Activated naive CD4-positive, alpha-beta T cell treated with anti-CD3 and anti-CD28 coated beads, Interleukin-2, amount 10 ng/mL, durations not matched to agents 7 days and 5 days (primary cell): ENCODE measurements at places on chromosomes 5 and 9.

DNA sequence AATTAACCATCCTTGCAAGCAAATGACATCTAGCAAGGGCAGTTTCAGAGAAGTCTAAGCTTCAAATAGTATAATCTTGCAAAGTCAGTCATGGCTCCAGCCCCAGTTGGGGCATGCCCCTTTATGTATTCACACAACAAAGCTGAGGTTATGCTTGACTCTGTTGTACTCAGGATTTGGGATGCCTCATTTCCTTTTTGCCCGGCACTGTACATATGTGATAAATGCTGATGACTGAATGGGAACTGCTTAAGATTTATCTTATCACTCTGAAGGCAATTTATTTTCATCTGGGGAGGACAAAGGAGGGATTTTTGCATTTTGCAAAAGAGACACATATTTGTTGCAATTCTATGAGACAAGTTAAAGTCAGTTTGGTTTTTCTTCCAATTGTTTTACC lies 219.2 kb downstream of the TRPM3 start:
- DNase-seq = no peak
- no peaks in the 10 kb centered on the region for H3K36me3 ChIP-seq
- H3K27ac ChIP-seq = no peak overlapping the region
- no peaks in the 10 kb centered on the region for H3K27me3 ChIP-seq
- H3K4me1 ChIP-seq = no peaks in the 10 kb centered on the region
- no peak overlapping the region for H3K4me3 ChIP-seq

DNA sequence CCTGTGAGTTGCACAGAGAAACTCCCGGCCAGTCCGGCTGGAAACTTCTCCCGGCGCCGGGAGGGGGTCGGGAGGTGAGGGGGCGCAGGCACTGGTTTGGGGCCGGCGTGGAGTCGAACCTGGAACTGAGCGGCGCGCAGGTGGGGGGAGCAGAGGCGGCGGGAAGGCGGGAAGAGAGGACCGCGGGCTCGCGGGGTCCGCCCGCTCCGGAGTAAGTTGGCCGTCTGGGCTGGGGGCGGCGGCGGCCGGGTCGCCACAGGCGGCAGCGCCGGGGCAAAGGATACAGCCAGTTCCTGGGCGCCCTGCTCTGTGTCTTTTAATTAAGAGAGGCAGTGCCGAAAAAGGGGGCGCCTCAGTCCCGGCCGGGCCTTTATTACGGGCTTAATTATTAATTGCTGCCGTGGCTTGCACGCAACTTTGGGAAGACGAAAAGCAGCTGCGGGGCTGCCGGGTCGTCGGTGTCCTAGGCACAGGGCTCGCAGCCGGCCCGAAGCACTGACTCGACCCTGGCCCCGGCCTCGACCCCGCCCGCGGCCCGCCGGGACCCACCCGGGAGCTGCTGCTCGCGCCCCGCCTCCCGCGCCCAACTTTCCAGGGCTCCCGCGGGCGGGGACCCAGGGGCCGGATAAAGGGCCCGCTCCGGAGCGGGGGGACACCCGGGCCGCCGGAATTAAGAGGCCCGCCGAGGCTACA lies 1.1 kb downstream of the NTNG2 start:
- no peak overlapping the region for H3K27ac ChIP-seq
- no peak for DNase-seq

DNA sequence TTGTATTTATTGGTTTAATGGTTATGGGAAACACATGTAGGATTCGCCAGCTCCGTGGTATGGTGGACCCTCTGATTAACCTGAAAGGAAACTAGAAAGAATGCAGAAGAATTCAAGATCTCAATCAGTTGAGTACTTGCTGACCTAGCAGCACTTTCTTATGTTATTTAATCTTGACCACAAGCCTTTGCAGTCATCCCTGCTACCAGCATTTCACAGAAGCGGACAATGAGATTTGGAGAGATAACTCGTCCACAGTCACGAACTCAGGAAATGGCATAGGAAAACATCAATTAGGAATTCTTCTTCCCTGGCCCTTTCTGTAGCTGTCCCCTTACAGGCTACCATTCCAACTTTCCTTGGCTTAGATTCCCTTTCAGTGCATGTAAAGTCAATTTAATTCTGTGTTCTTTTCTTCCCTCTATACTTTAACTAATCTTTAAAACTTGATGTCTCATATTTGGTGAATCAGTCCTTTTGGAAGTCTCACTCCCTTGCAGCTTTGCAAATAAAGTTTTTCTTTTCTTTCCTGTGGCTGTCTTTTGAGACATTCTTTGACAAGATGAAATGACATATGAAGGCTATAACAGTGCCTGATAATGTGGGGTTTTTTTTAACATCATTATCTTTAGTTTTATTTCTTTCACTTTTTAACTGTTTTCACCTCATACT lies 1.3 kb upstream of the SLC44A1 start:
- peaks cover 57% of the 10 kb centered on the region for H3K27me3 ChIP-seq
- H3K36me3 ChIP-seq = no peaks in the 10 kb centered on the region
- no peak overlapping the region for H3K27ac ChIP-seq

GRCh38 chr9:2681981-2682380 lies 35.3 kb upstream of the KCNV2 start:
- no peaks in the 10 kb centered on the region for H3K4me1 ChIP-seq
- no peak overlapping the region for H3K4me3 ChIP-seq
- no peaks in the 10 kb centered on the region for H3K27me3 ChIP-seq

DNA sequence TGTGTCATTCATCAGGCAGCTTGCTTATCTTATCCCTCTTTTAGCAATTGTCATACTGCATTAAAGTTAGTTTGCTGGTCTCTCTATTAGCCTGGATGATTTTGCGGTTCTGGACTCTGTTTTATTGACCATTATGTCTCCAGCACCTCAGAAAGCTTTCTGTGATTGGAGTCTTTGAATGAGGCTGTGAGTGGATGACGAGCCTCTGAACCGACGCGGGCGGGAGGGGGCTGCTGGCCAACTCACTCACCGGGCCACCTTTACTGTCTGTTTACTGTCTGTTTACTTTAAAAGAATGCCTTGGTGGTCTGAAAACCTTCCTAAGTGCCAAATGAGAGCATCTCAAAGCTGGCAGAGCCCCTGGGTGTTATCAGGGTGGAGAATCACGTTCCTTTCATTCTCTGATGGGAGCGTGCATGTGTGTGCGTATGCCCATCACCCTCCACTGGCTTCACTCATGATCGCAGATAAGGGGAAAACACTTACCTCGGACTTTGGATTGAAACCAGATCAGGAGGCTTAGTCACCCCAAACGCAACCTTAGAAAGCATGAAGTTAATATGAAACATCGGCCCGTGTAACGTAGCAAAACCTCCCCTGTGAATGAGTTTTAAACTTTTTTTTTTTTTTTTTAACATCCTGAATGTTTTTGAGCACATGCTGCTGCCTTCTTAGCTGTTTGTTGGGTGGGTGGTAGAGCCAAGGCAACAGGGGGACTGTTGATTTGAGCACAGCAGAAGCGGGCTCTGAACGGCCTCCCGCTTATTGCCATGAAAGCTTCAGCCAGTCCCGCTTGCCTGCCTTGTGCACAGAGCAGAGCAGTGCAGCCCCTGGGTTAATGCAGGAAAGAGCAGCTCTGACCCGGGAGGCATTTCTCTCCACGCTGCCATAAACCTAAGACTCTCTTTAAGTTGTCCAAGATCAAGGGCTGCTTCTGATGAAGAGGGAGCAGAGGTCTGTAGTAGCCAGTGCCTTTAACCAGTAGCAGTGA lies 173.6 kb downstream of the GADD45G start:
- peaks cover 70% of the 10 kb centered on the region for H3K27me3 ChIP-seq
- no peak overlapping the region for H3K4me3 ChIP-seq
- H3K4me1 ChIP-seq = no peaks in the 10 kb centered on the region
- no peak for DNase-seq

DNA sequence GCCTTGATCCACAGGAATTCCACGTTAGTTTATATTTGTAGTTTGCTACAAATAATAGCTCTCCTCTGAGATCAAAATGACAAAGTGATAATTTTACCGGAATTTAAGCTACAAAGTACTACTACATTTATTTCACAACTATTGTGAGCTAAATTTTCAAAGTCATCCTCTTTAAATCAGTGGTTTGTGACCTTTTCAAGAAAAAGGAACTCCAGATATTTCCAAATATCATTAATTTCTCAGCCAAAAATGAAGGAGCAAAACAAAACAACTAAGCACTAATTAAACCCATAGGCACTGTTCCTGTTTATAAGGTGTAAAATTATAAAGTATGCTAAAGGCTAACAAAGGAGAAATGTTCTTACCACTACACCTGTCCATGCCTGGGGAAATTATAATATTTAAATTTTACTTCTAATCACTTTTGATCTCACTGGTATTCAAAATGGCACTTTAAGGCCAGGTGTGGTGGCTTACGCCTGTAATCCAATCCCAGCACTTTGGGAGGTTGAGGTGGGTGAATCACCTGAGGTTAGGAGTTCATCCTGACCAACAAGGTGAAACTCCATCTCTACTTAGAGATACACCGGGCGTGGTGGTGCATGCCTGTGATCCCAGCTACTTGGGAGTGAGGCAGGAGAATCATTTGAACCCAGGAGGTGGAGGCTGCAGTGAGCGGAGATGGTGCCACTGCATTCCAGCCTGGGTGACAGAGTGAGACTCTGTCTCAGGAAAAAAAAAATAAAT lies 77.5 kb downstream of the CEMIP2 start:
- H3K27me3 ChIP-seq = no peaks in the 10 kb centered on the region
- DNase-seq = no peak
- no peak overlapping the region for H3K27ac ChIP-seq
- peaks cover 36% of the 10 kb centered on the region for H3K4me1 ChIP-seq
- H3K4me3 ChIP-seq = no peak overlapping the region
- H3K36me3 ChIP-seq = peaks cover 61% of the 10 kb centered on the region

DNA sequence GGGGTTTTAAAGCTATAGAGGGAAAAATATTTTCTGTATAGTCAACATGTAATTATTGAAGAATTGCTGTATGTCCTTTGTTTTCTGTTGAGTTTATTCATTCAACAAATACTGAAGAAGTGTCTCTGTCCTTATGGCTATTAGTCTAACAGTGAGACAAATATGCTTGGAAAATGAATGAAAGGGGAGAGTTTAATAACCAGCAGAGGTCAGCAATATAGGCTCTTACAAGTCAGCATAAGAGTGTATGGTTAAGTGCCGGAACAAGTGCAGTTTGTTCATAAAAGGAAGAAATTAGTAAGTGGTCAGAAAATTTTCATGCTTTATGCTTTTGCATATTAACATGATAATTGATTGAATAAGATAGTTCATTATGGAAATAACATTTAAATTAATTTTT lies 3.6 kb downstream of the SCAMP1 start:
- no peak overlapping the region for H3K4me3 ChIP-seq
- peaks cover 5% of the 10 kb centered on the region for H3K36me3 ChIP-seq
- H3K27ac ChIP-seq = no peak overlapping the region
- H3K27me3 ChIP-seq = no peaks in the 10 kb centered on the region

DNA sequence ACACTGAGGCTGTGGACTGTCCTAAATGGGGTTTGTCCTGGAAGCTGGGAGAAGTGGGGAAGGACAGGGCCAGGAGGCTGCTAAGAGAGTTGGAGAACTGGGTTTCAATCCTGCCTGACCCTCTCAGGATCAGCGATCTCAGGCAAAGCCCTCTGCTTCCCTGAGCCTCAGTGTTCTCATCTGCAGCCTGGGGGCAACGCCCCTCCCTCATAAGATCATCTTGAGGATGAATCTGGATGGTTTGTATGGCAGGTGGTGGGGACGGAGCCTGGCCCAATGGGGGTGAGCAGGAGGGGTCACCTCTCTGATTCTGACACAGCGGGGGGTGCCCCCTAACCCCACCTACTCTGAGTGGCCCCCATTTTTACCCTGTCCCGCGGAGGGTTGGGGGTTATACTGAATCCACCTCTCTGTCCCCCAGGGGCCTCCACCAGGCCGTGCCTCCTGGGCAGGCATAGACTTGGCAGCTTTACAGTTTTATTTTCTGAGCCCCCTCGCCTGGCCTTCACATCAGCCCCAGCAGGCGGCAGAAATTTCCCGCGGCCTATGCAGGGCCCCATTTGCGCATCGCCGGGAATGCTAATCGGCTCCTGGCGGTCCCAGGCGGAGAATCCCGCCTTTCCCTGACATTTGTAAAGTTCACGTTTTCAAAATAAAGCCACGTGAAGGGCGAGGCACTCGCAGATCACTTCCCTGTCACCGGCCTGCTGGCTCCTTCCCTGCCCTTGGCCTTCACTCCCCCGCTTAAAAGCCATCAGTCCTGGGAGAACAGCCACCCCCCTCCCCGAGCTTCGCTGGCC lies 17.8 kb upstream of the LAMC3 start:
- no peaks in the 10 kb centered on the region for H3K27me3 ChIP-seq
- no peaks in the 10 kb centered on the region for H3K36me3 ChIP-seq
- no peak for DNase-seq
- H3K4me3 ChIP-seq = no peak overlapping the region

- no peaks in the 10 kb centered on the region for H3K27me3 ChIP-seq
- H3K36me3 ChIP-seq = no peaks in the 10 kb centered on the region
- no peaks in the 10 kb centered on the region for H3K4me1 ChIP-seq
Measured at GRCh38 chr5:83149671-83150070, 72.3 kb downstream of the XRCC4 start.

GRCh38 chr9:22240619-22241018 lies 206.0 kb upstream of the DMRTA1 start:
- peaks cover 24% of the 10 kb centered on the region for H3K27me3 ChIP-seq
- no peak overlapping the region for H3K27ac ChIP-seq
- no peak for DNase-seq
- no peak overlapping the region for H3K4me3 ChIP-seq
- no peaks in the 10 kb centered on the region for H3K36me3 ChIP-seq

GRCh38 chr5:143454936-143455516 lies 51.5 kb upstream of the NR3C1 start:
- H3K27me3 ChIP-seq = peaks cover 6% of the 10 kb centered on the region
- DNase-seq = no peak
- H3K4me3 ChIP-seq = no peak overlapping the region
- H3K4me1 ChIP-seq = no peaks in the 10 kb centered on the region

- H3K4me1 ChIP-seq = no peaks in the 10 kb centered on the region
- no peak for DNase-seq
- no peak overlapping the region for H3K4me3 ChIP-seq
Measured at GRCh38 chr5:111954516-111955395, 197.8 kb upstream of the NREP start.

DNA sequence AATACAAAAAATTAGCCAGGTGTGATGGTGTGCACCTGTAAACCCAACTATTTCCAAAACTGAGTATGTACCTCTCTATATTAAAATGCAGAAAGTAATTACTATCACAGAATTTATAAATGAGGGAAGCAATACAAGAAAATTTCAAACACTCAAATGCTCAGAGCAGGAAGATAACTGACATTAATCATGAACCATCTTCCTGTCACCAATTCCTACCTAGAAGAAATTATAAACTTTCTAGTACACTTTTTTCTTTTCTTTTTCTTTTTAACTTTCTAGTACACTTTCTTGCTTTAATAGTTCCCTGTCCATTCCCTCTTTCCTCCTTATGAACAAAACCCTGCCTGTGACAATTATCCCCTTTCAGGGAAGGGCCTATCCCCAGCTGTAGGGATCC lies 106.8 kb downstream of the MED27 start:
- H3K27ac ChIP-seq = no peak overlapping the region
- H3K27me3 ChIP-seq = no peaks in the 10 kb centered on the region
- no peak overlapping the region for H3K4me3 ChIP-seq
- H3K36me3 ChIP-seq = peaks cover 2% of the 10 kb centered on the region
- H3K4me1 ChIP-seq = no peaks in the 10 kb centered on the region

- H3K4me1 ChIP-seq = no peaks in the 10 kb centered on the region
- no peak overlapping the region for H3K4me3 ChIP-seq
- no peak for DNase-seq
- no peak overlapping the region for H3K27ac ChIP-seq
- H3K27me3 ChIP-seq = no peaks in the 10 kb centered on the region
Measured at GRCh38 chr5:109281136-109281690, 128.6 kb downstream of the PJA2 start.
